ENCODE measurements at places on chromosomes 12 and 14. TPM values are rescaled to one million over a fixed set of nuclear protein-coding genes. Genes with fewer than 3 reads are reported as not detected.

DNA sequence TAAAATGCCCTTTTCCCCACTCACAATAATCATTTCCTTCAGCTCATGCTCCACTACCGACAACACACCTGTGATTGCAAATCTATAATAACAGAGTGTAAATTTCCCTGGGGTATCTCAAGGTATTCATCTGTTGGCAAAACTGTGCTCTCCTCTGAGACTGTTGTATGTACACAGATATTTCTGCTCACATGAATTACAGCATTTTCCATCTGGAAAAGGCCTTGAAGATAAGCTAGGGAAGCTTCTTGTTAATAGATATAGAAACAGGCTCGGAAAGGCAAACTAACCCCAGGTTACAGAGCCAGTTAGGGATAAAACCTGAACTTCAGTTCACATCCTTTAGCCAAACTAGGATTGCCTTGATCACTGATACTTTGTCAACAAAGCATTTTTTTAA is 210.4 kb upstream of the KRR1 start:
- no peak overlapping the region for H3K27ac ChIP-seq
- DNase-seq = no peak

GRCh38 chr14:90599748-90600507 is 203.1 kb downstream of the CALM1 start:
- no peaks in the 10 kb centered on the region for H3K4me1 ChIP-seq
- no peak overlapping the region for H3K4me3 ChIP-seq
- DNase-seq = peak; percentile 18
- no peak overlapping the region for H3K27ac ChIP-seq

- no peaks in the 10 kb centered on the region for H3K36me3 ChIP-seq
- no peak overlapping the region for H3K27ac ChIP-seq
- DNase-seq = no peak
- no peaks in the 10 kb centered on the region for H3K27me3 ChIP-seq
- no peak overlapping the region for H3K4me3 ChIP-seq
Observed at GRCh38 chr12:76542908-76543307, 16.7 kb downstream of the OSBPL8 start.

DNA sequence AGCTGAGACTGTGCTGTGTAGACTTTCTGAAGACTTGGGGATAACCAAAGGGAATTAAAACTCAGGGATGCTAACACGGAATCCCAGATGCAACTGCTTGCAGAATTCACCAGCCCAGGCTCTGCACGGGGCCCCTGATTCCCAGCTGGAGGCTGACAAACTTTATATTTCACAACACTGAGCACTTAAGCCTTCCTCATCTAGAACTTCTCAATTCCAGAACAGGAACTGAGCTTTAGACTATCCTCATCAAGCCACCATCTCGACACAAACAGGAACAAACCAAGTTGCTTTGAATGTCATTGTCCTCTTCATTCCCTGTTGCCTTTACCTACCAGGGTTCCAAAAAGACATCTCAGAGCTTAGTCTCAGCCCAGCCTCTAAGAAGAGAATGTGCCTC is 22.2 kb downstream of the CCDC63 start:
- no peak overlapping the region for H3K4me3 ChIP-seq
- H3K27me3 ChIP-seq = peaks cover 2% of the 10 kb centered on the region
- no peak overlapping the region for H3K27ac ChIP-seq
- no peaks in the 10 kb centered on the region for H3K4me1 ChIP-seq
- no peak for DNase-seq

GRCh38 chr12:132314516-132315233 is 14.7 kb downstream of the GALNT9 start:
- no peak overlapping the region for H3K4me3 ChIP-seq
- H3K4me1 ChIP-seq = no peaks in the 10 kb centered on the region
- no peak overlapping the region for H3K27ac ChIP-seq
- H3K27me3 ChIP-seq = peaks cover 5% of the 10 kb centered on the region
- H3K36me3 ChIP-seq = no peaks in the 10 kb centered on the region
- no peak for DNase-seq

Gene OVCH1
- total RNA-seq = not detected

Gene NANOG
- not detected for total RNA-seq
